ENCODE measurements at places on chromosomes 11 and 22.

DNA sequence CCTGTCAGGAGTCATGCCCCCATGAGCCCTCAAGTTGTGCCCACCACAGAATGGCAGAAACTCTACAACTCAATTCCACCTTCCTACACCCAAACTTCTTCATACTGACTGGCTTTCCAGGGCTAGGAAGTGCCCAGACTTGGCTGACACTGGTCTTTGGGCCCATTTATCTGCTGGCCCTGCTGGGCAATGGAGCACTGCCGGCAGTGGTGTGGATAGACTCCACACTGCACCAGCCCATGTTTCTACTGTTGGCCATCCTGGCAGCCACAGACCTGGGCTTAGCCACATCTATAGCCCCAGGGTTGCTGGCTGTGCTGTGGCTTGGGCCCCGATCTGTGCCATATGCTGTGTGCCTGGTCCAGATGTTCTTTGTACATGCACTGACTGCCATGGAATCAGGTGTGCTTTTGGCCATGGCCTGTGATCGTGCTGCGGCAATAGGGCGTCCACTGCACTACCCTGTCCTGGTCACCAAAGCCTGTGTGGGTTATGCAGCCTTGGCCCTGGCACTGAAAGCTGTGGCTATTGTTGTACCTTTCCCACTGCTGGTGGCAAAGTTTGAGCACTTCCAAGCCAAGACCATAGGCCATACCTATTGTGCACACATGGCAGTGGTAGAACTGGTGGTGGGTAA, at the start of gene OR52W1:
Gene OR52W1, plus strand, starts transcription at position 51 of the 637 bp plus-strand sequence. Its CDS starts 0 bp downstream, at position 51.
- DNase-seq, result no peak

- no peak for DNase-seq
Observed at GRCh38 chr11:59028105-59028504, 58.0 kb upstream of the GLYATL1B start.

- DNase-seq, result no peak
Observed at GRCh38 chr11:845872-846495, 3.3 kb downstream of the TSPAN4 start.

- DNase-seq, result no peak
Observed at GRCh38 chr22:37244114-37244921, at the start of gene RAC2. Gene RAC2, minus strand, starts transcription at chr22:37244269. Its CDS starts 121 bp downstream, at chr22:37244148.

DNA sequence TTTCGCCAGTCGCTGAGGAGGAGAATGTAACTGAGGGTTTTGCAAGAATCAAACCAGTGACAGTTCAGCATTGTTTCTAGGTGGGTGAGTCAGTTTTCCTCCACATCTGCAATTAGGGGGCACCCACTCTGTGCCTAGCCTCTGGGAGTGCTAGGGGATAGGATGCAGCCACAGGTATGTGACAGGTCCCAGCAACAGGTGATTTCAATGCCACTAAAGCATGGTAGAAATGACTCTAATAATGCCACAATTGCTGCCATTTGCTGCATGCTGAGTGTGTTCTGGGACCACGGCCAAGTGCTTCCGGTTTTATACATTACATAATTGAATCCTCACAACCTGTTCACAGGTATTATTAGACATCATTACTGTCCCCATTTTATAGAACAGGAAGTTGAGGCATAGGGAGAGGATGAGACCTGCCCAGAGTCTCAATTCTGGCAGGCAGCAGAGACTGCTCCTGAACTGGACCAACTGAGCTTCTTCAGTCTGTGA, 556 bp downstream of the CRYBB2 start:
- no peak for DNase-seq

DNA sequence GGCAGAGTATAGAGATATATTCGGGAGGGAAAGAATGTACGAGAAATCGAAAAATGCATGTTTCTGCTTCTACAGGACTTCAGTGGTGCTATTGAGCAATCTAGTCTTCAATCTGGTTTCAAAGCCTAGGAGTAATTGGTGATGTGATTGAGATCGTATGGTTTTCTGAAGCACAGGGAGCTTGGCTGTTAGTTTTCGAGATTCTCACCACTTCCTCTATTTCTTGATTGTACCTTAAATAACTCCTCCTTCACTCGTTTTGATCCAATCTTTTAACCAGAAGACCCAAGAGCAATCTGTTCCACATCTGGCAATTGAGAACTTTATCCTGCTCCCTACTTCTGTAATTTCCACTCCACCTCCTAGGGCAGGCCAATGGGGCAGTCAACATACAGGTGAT, 518 bp downstream of the CCDC179 start:
- no peak for DNase-seq

GRCh38 chr11:108873310-108873709, 208.4 kb downstream of the DDX10 start:
- DNase-seq, result no peak

DNA sequence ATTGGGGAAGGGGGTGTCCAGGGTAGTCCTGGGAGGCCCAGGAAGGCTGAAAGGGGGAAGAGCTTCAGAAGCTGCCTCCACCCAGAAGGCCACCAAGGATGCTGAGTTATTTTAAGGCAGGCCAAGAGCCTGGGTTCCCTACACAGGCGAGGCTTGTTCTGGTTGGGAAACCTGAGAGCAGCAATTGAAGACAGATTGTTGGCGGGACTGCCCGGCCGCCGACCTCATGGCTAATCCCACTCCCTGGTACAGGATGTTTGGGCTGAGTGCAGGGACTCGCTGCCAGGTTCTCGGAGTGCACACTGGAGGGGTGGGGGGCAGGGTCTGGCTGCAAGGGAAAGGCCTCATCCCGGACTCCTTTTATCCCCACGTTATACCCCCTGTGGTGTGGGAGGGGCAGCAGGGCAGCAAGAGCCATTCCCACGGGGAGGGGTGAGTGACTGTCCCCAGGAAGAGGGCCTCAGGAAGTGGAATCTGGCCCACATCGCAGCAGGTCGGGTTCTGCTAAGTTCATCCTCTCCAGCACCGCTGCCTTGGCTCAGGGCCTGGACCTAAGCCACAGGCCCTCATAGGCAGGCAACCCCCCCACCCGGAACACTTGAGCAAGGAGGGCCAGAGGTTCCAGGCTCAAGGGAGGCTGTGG, 43.6 kb upstream of the PRR5 start:
- peak; percentile 64 for DNase-seq

DNA sequence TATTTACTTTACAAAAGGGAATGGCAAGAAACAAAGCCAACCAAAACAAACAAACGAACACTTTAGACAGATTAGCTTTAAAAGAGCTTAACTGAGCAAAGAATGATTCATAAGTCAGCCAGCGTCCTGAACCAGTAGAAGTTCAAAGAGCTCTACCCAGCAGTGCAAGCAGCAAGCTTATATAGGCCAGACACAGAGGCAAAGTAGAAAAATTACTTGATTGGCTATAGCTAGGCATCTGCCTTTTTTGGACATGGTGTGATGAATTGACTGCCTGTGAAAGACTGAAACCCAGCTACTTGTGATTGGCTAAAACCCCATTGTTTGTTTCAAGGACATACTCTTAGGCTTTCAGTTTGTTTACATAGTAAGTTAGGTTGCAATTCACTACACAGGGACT, 2120.0 kb upstream of the RAG2 start:
- DNase-seq, result no peak

- DNase-seq, result no peak
Observed at GRCh38 chr11:57055744-57056143, 67.0 kb downstream of the OR5AK2 start.

DNA sequence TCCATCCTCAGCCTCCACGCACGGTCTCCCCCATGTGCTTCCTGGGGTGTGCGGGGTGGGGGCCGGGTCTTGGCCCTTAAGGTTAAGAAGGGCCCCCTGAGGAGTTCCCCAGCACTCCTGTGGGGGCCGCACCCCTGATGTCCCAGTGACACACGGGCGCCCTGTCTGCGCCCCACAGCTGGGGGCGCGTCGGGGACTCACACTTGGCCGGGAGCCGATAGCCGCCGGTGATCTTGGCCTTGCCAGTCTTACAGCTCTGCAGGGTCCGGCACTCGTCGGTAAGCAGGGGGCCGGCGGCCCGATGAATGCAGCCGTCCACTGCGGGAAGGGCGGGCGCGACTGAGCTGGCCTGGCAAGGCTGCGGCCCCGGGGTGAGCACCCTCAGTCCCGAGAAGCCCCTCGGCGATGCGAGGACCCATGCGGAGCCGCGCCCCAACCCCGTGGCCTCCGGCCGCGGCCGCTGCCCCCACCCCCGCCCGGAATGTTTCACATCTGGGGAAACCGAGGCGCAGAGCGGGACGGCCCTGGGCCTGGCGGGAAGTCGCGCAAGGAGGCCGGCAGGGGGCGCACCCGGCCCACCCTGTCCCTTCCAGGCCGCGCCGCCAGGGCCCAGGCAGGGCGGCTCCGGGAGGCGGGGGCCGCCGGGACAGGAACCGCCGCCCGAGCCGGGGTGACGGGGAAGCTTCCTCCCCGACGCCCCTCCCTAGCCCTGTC, 13.9 kb downstream of the OTUB1 start:
- DNase-seq, result peak; percentile 29

DNA sequence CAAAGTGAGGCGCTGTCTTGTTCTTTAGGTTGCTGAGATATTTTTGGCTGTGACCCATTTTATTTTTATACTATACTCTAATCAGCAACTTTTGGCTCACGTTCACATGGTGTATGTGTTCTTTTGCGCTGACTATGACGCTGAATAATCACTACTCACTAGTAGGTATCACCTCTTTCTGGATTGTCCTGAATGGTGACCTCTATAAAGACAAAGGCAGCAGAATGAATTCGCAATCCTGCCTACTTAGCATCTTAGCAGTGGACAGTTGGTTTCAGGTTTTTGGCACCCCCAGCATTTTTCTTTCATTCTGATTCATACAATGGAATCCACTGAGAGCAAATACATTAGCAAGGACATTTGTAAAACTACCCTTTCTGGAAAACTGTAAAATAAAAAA, 351.3 kb downstream of the JRKL start:
- no peak for DNase-seq

GRCh38 chr11:126396965-126397364, 41.5 kb downstream of the ST3GAL4 start:
- DNase-seq, result no peak
